ENCODE measurements at places on chromosomes 5 and 9.
A peak's percentile ranks its signal among the peaks of the same experiment; 100 is the strongest.

DNA sequence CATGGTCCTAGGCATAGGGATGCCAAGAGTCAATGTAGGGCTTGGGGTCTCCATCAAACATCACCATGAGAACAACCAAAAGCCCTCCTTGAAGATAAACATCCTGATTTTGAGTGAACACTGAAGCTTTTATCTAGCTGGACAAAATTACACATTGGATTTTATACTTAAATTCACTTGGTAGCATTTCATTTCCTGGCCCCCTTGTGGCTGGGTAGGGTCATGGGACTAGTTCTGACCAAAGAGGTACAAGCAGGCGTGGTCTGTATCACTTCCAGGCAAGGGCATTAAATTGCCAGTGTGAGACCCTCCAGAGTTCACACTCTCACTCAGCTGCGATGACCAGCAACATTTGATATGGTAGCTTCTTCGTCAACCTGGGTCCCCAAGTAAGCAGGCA, 320.3 kb downstream of the ACTL7B start:
- DNase-seq, result no peak

DNA sequence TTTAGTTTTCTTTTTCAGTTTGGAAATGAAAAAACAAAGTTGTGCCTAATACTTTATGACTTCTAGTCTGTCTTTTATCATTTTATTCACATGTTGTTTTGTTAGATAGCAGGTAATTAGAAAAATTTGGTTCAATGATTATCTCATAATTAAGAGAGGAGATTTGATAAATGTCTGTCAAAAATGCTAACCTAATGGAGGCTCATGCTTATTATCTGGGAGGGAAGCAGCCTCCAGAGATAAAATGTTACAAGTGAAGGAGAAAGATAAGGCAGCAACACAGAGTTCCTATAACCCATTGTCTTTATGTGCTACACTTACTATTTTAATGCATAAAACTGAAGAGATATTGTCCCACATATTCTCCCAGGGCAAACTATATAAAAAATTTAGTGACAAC, 53.5 kb downstream of the SLC27A6 start:
- no peak for DNase-seq

DNA sequence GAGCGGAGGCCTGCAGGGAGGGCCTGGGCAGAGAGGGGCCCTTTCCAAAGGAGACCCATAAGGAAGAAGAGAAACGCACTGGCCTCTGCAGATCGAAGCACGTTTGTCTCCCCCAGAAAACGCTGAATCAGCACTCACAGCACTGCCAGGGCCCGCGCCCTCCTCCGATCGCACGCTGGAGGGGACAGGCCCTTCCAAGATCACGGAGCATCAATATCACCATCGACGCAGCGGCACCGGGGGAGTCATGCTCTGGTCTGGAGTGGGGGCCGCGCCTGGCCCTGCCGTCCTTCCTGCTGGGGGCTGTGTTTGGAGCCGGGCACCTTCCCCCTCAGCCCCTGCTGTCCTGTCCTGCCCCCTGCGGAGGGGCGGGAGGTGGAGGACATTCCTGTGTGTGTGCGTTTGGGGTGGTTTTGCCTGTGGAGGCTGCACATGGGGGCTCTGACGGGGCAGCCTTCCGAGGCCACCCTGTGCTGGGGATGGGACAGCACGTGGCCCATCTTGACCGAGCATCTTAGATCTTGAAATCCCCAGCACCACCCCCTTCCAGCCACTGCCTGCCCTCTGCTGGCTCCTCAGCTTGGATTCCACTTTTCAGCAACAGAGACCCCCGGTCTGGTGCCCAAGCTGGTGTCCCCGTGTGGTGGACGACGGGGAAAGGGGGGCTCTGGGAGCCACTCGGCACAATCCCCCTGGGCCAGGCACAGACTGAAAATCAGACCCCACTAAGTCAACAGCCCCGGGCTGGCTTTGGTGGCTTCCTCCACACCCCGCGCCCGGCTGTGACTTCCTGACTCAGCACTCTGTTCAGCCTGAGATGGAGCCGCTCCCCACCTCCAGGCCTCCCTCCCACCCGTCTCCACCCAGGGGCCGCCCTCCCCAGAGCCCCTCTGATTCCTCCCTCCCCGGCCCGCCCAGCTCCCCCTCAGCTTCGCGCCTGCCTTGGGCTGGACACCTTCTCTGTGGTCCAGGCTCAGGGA, 8.3 kb downstream of the TMEM250 start:
- DNase-seq, result no peak

GRCh38 chr9:97564291-97565175, 63.1 kb downstream of the TMOD1 start:
- no peak for DNase-seq

DNA sequence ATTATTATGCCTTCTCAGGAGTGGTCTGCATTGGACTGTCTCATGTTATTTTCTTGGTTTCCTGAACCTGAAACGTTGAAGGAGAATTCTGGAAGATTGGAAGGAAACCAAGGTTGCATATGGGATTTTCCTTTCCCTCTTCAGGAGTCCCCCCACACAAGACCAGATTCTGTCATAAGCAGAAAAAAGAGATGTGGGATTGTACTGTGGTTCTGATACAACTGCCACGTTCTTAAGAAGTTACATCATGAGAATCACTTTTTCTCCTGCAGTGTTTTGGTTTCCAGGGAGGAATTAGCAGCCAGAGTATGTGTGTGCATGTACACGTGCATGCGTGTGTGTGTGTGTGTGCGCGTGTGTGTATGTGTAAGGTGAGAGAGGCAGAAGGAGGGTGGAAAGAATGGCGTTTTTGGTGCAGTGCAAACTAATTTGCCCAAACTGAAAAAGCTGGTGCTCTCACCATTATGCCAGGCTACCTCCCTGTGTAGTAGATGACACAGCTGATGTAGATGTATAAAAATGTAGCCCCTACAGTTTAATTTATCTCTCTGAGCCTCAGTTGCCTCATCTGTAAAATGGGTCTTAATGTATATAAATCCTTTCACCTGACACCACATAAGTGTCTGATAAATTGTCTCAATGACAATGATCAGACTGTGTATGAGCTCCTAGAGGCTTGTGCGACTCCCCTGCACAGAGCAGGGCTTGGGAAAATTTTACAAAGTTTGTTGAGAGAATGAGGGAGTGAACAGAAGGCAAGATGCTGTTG, 38.6 kb downstream of the RALGPS1 start:
- DNase-seq, result no peak

GRCh38 chr5:113950186-113950585, 411.7 kb upstream of the KCNN2 start:
- DNase-seq, result no peak

DNA sequence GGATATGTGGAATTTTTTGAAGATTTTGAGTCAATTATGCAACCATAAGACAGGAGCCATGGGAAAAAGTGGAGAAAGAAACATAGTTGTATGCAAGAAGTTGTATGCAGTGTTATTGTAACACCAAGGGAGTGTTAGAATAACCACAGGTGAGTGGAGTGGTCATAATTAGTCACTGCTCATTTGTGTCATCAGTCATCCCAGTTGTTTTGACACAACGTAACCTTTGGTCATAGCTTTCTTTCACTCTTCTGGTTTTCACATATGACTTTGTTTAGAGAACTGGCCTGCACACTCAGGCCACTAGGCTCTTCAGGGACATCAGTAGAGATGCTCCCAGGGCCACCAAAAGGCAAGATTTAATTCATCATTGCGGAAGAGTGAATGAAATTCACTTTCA, 158.7 kb upstream of the HMHB1 start:
- no peak for DNase-seq

GRCh38 chr5:136435946-136436543, 70.7 kb upstream of the TRPC7 start:
- no peak for DNase-seq

DNA sequence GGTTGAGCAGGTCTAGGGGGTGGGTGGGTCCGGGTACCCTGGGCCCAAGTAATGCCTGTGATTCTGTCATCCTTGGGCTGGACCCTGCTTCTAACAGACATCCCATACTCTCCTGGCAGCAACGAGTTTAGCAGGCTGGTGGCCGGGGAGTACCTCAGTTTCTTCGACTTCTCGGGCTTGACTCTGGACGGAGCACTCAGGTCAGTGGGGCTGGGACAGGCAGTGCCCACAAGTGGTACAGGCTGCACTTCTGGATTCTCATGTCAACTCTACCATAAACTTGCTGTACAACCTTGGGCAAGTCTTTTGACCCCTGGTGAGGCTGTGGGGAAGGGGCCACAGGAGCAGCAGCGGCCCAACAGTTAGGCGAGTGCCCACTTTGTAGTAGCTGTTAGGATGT, 21.8 kb downstream of the PSD2 start:
- no peak for DNase-seq

GRCh38 chr5:39478863-39479262, 54.1 kb upstream of the DAB2 start:
- no peak for DNase-seq

- DNase-seq, result no peak
Observed at GRCh38 chr9:113574441-113575262, 111.1 kb downstream of the RGS3 start.

DNA sequence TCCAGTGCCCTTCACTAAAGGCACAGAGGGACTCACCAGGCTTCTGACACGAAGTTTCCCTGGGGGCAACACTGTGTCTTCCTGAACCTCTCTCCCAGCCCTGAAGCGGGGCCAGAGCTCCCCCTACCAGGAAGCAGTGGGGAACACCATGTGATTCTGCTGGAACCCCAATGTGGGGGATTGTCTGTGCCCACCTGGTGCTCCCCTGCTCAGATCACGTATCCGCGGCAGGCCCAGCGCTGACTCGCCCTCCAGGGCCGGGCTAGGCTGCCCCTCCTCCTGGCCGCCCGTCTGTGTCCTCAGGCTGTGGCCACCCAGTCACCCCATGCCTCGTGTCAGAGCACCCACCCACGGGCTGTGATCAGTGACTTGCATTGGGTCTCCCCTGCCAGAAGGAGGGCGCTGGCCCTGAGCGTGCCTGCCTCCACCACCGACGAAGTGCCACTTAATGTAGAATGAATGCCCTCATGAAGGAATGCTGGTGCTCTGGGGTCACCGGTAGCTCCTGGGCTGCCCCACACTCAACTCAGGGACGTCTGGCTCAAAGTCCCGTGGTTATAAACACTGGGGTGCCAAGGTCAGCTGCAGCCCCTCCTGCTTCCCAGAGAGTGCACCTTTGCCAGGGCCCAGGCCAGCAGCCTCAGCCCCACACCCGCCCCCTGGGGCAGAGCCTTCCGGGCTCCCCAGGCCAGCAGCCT, 22.1 kb downstream of the SARDH start:
- peak; percentile 12 for DNase-seq
